ENCODE measurements at places on chromosomes 4 and X.

GRCh38 chrX:10102046-10102704 is 54.6 kb upstream of the CLCN4 start:
- no peak for DNase-seq

GRCh38 chr4:120809518-120809917 is 113.0 kb downstream of the PRDM5 start:
- peak; percentile 4 for DNase-seq

DNA sequence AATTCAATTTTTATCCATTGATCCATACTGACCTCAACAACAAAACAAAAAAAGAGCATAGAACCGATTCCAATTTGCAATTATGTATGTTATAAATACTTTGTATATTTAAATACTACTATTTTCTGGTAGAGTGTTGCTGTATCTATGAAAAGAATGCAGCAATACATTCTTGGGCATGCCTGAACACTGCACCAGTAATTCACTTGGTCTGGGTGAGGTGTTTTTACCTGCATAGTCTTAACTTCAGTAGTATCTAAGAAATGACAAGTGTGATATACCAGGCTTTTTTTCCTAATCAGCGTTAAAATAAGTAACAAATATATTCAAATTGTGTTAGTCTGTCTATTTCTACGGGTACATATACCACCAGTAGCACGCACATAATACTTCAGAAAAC is 120.2 kb downstream of the KLHL13 start:
- no peak for DNase-seq

DNA sequence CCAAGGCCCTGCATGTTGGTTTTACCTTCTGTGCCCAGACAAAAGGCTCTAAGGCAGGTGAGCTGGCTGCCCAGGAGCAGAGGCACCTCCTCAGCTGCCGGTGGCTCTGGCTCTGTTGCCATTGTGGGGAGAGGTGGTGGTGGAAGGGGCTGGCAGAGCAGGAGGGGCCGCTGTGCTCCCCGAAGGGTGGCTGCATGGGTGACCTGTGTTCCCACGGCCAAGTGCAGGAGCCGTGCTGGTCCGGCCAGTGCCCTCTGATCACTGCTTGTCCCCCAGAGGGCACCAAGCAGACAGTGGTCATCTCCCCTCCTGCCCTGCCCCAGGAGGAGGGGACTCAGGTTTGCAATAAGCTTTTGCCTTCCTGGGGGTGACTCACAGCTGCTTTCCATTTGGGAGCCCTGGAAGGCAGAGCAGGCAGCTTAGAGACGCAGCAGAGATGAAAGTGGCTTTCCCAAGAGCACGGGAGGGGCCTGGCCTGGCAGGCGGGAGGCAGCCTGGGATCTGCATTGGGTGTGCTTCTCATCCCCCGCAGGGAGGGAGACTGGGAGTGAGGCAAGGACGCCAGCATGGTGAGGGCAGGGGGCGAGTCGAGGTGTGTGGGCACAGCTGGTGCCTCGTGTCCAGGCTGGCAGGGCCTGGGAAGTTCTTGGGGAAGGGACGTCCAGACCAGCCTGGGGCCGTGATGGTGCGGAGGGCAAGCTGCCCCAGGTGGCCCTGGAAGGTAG is 28.7 kb downstream of the DOK7 start:
- no peak for DNase-seq

- DNase-seq: no peak
These were observed 39.6 kb downstream of the DGKK start for GRCh38 chrX:50430917-50431575.

- no peak for DNase-seq
These were observed 109.2 kb upstream of the HS3ST1 start for GRCh38 chr4:11537846-11538245.

DNA sequence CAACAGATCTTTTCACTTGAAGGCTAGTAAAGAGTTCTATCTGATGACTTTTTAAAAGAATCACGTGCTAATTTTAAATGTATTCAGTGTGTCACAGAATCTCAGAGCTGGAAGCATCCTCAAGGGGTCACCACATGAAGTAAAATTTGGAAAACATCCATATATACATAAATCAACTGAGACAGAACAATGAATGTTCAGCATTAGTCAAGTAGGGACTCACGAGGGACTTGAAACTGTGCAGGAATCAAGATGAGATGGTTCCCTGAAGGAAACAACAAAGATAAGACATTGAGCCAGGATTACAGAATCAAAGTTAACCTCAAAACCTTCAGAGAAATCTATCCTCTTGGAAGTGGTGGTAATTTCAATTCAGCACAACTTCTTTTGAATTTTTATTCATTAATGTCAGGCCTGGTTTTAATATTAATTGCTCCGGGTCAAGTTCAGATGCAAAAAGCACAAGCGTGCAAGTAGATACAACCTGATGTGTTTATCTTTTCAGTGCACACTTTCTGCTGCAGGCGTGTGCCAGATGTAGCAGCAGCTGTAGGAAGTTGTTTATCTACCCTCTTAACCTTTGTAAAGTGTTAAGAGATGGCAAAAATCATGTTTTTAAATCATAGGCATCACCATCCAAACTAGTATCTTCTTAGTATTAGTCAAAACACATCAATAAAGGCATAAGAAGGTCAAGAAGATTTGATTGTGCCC is 87.7 kb upstream of the SRD5A3 start:
- DNase-seq: no peak

DNA sequence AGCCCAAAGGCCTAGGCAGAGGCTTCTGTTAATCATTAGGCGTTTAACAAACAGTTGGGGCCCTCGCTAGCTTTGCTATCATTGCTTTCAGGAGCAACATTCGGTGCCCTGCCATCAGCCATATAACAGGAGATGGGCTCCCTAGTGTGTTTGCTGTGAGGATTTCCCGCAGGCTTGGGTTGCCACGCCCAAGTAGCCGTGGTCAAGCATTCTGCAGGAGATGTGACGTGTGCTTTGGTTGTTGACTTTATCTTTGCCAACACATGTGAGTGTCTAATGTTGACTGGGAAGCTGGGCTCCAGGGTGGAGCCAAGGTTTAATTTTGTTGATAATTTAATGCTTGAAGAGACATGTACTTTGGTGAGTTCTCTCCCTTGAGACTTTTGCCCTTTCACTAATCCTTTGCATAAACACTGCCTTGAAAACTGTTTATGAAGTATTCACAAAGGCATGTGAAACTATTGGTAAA is 184.6 kb upstream of the KIT start:
- no peak for DNase-seq

DNA sequence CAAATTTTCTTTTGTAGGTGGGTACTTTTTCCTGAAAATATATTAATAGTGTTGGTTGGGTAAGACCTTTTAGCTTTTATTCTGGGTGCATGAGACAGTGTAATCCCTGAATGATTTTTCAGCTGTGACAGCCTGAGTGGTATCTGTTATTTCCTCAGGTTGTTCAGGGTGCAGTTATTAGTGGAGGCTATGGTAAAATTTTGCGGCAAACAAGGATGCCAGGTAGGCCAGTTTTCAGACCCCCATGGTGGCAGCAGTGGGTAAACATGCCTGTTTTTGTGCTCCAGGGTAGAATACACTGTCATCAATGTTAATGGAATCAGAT is 47.9 kb upstream of the GRID2 start:
- DNase-seq: no peak

- no peak for DNase-seq
These were observed 631.5 kb downstream of the PCDH7 start for GRCh38 chr4:31351695-31352094.

DNA sequence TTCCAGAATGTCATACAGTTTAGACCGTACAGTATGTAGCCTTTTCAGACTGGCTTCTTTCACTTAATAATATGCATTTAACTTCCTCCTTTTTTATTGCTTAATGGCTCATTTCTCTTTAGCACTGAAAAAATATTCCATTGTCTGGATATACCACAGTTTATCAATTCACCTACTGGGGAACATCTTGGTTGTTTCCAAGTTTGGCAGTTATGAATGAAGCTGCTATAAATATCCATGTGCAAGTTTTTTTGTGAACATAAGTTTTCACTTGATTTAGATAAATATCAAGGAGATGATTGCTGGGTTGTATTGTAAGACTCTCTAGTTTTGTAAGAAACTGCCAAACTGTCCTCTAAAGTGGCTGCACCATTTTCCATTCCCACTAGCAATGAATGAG is 375.5 kb downstream of the PCDH18 start:
- no peak for DNase-seq

- DNase-seq: peak; percentile 44
These were observed 31.8 kb upstream of the CWH43 start for GRCh38 chr4:48954314-48954713.

- DNase-seq: no peak
These were observed 2.3 kb downstream of the FHDC1 start for GRCh38 chr4:152938237-152938947.

DNA sequence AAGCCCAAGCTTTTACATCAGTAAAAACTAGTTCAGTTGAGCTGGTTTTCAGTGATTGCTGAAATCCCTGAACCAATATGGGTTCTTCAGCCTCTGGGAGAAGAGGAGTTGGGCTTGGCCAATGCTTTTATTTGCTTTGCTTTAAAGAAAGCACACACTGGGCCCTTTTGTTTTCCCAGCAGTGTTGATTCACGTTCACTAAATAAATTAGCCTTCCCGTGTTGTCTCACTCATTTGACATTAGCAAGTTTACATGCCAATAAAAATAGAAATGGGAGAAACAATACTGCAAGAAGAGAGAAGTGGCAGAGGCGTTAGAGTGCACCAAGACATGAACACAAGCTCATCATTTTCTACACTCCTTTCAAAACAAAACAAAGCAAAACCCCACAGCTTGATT is 136.2 kb downstream of the SHROOM3 start:
- DNase-seq: no peak

GRCh38 chrX:18291006-18291545 is 63.4 kb downstream of the SCML2 start:
- no peak for DNase-seq

DNA sequence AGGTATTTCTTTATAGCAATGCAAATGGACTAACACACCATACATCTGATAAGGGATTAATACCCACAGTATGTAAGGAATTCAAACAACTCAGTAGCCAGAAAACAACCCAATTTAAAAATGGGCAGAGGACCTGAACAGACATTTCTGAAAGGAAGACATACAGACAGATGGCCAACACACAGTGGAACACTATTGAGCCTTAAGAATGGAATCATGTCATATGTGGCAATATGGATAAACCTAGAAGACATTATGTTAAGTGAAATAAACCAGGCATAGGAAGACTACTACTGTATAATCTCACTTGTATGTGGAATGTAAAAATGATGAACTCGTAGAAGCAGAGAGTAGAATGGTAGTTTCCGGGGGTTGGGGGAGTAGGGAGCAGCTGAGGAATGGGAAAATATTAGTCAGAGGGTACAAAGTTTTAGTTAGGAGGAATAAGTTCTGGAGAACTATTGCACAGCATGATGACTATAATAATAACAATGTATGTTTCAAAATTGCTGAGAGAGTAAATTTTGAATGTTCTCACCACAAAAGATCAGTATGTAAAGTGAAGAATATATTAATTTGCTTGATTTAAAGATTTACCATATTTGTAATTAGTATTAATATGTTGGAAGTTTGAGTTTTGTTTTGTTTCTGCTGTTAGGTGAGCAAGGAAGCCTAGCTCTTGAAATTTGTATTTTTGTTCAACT is 25.2 kb downstream of the WDR44 start:
- DNase-seq: no peak

GRCh38 chr4:1726146-1726934 is 5.0 kb downstream of the TACC3 start:
- DNase-seq: peak; percentile 80

DNA sequence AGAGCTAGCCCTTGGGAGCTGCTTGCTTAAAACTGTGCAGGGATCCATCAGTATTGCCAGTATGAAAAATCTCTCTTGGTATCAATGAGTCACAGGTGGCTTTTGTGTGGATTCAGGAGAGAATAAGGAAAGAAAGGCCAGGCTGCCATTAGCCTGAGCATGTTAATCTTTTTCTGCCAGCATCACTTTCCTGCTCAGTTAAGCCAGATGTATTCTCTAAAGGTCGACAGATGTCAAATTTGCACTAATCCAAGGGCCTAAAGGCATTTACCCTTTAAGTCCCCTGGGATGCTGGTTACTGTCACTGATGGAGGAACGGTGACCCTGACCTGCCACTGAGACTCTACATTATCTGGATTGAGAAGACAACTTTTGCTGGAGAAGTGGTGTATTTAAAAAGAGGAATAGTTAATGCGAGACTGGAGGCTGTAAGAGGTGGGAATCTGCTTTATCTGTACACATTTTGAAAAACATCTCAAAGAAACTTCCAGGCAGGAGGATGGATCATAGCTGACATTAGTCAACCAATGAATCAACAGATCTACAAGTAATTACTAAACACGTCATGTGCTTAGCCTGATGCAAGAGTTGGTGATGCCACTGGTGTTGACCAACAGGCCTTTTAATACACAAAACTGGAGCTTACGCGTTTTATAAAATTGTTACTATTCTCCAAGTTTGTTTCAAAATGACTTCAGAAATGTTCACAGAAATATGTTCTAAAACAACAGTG is 241.4 kb upstream of the ANXA3 start:
- DNase-seq: no peak

DNA sequence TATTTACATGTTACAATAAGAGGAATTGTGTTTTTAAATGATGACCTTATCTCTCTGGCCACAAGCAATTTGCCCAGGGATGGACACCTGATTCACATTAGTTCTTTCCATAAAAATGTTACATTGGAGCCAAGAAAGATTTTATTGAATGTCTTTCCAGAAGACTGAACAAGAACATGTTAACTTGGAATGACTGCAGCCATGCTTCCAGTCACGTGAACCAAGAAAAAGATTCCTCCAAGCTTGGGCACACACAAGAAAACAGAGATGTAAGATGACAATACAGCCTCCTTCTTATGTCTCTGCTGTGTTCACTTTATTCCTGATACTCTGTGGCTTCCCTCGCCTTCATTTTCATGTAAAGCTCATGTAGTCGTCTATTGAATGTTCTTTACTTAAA is 737.6 kb downstream of the TRIML1 start:
- DNase-seq: no peak

- no peak for DNase-seq
These were observed 37.6 kb downstream of the YIPF6 start for GRCh38 chrX:68536429-68536828.

- no peak for DNase-seq
These were observed 105.5 kb downstream of the MAML3 start for GRCh38 chr4:140048419-140048995.

GRCh38 chrX:12013211-12013618 is 125.1 kb upstream of the FRMPD4 start:
- peak; percentile 12 for DNase-seq

DNA sequence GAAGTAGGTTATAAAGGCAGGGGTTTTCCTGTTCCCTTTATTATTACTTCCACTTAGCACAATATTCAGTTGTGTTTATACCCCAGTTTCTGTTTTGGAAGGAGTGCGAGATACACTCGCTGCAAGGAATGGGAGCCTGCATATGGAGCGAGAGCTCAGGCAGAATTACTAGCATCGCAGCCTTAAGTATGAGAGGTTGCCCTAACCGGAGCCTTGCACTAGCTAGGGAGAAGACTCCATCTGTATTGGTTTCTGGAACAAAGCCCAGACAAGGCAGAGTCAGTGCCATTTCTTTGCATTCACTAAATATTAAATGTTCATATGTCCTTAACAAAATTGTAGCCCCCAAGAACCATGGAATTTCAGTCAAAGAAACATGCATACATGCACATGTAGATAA is 6.2 kb upstream of the DCTD start:
- DNase-seq: no peak
